ENCODE measurements at places on chromosomes 7 and 10.
A peak's percentile ranks its signal among the peaks of the same experiment; 100 is the strongest.

GRCh38 chr7:114217026-114217806, 197.4 kb upstream of the FOXP2 start:
- DNase-seq = no peak

- DNase-seq = no peak
Measured at GRCh38 chr10:122650331-122650730, 49.3 kb downstream of the C10orf120 start.

- DNase-seq = no peak
Measured at GRCh38 chr7:77538281-77539212, 1.5 kb downstream of the PTPN12 start.

GRCh38 chr7:78642751-78643150, 810.7 kb downstream of the MAGI2 start:
- no peak for DNase-seq

GRCh38 chr10:8254350-8254749, 199.9 kb downstream of the GATA3 start:
- DNase-seq = peak; percentile 15

All from stimulated activated CD4-positive, alpha-beta T cell treated with anti-CD3 and anti-CD28 coated beads, Interleukin-15, amount 100 ng/mL, for 48 hours (primary cell).